ENCODE measurements at places on chromosomes 2 and 18.

DNA sequence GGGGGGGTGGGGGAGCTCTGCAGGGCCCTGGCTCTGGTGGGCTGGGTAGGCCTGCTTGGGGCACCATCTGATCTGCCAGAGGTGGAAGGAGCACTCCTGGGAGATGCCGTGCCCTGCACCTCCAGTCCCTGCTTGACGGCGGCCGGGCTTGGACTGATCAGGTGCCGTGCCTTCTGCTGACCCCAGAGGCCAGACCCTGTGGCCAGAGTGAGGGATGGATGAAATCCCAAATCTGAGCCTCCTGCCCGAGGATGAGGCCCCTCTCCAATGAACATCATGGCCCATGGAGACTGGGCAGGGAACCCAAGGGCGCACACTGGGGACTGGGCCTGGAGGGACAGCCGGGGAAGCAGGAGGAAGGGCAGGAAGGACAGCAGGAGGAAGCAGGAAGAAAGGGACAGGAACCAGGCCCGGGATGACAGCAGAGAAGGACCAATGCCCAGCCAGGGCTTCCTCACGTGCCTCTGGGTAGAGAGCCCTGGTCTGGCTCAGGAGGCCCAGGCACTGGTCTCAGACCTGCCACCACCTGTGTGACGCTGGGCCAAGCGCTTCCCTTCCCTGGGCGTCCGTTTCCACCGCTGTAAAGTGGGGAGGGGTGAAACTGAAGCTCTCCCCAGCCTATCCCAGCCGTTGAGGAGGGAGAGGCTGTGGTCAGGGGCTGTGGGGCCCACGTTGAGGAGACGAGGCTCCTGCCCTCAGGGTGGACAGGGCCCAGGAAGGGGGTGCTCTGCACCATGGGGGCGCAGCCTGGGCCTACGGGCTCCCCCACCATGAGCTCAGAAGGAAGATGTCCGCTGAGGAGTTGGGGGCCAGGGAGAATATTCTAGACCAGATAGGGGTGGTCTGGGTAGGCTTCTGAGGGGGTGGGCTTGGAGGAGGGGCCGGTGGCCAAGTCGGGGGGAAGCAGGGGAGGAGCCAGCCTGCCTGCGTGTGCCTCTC, 1.0 kb upstream of the GPR35 start:
- no peak for DNase-seq

- DNase-seq = no peak
Observed at GRCh38 chr2:6392354-6392753, 473.4 kb downstream of the CMPK2 start.

DNA sequence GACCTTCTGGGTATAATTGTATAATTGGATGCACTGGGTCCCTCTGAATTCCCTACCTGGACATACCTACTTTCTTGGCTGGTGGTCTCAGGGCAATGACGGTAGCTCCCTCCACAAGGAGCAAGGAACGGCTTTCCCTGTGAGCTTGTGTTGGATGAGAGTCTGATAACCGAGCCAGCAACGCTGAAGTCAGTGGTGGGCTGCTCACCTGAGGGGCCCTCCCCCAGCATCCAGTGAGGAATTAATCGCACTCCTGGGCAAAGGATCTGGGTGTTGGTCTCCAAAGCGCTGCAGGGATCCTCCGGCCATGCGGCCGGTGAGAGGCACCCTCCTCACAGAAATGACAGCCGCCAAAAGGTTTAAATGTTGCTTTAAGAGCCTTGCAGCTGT, 47.1 kb downstream of the LONRF2 start:
- DNase-seq = no peak

DNA sequence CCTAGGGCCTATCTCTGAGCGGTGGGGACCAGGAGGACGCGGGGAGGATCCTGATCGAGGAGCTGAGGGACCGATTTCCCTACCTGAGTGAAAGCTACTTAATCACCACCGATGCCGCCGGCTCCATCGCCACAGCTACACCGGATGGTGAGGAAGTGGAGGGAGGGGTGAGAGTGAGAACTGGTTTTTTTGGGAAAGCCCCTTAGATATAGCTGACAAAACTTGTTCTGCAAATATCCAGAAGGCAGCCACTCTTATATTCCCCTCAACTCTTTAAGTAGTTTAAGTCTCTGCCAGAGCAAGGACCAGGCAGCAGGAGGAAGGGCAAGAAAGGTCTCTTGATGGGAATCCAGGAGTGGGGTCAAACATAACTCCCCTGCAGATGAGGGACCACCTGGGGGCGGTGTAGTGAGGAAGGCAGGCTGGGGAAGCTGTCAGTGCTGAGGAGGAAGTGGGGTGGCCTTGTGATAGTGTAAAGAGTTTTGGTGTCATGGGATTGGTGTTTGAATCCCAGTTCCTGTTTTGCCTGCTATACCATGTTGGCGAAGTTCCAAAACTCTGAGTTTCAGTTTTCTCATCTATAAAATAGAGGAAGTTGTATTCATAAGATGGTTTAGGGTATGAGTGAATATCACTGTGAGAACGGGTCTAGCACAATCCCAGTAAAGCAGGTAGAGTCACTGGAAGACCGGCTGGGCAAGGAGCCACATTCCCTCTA, 3.4 kb downstream of the NAGK start:
- no peak for DNase-seq

GRCh38 chr2:26913999-26914658, 56.3 kb upstream of the MAPRE3 start:
- no peak for DNase-seq

DNA sequence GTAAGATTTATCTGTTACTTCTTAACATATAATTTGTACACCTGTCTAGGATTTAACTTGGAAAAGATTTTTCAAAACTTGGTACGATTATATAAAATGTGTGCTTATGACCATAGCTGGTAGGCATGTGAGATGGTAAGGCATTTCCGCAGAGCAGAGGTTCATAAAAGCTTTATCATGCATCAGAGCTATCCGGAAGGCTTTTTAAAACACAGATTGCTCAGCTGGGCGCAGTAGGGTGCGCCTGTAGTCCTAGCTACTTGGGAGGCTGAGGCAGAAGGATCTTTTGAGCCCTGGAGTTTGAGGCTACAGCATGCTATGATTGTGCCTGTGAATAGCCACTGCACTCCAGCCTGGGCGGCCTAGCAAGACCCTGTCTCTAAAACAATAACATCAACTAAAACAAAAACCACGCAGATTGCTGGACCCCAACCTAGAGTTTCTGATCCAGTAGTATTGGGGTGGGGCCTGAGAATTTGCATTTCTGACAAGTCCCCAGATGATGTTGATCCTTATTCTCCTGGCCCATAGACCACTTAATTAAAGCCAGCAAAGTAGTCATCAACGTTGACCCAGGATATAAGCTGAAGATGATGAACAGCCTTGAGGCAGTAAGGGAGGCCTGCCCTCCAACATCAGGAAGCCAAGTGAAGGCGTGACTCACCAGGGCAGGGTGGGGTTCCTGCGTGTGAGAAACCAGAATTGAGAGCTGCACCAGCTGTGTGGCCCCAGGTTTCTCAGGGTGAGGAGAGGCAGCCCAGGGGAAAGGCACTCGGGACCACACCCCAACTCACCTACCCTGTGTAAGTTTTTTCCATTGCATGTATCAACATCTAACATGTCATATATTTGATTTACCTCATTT, 21.6 kb upstream of the SLC20A1 start:
- DNase-seq = peak; percentile 96

GRCh38 chr18:24534271-24534670, 73.8 kb downstream of the HRH4 start:
- no peak for DNase-seq

GRCh38 chr2:52933878-52934277, 833.7 kb upstream of the CHAC2 start:
- peak; percentile 5 for DNase-seq

GRCh38 chr18:31929273-31929672, 13.7 kb downstream of the TRAPPC8 start:
- no peak for DNase-seq

DNA sequence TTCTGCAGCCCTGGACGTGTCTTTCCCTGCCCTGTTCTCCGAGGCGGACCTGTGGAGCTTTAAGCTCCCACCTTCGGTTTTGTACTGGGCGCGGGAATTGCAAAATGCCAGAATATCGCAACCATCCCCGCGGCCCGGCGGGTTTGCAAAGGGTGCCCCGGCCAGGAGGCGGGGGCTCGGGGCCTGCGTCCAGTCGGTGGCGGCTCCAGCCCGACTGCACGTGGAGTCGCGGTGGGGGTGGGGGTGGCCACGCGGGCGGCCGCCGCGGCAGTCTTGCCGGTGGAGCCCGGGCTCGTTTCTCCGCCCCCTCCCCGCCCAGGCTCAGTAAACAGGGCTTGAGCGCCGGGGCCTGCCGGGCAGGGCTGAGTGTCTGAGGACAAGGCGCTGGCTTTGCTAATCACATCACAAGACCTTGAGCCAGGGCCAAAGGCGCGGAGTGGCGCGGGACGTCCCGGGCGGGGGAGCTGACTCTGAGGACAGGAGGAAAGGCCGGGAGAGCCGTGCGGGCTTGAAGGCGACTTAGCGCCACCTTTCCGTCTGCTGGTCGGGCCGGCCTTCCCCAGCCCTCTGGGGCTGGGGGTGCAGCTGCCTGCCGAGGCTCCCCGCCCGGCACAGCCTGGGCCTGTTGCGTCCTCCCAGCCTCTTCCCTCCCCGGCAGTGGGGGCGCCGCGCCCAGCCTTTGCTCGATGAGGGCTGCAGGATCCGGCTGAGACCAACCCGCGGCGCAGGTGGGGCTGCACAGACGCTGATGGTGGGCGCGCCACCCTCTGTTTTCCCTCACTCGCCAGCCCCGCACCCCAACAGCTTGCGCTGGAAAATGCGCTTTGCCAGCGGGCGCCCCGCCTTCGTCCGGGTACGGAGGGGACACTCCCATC, 786 bp upstream of the ZFP36L2 start:
- peak; percentile 88 for DNase-seq

DNA sequence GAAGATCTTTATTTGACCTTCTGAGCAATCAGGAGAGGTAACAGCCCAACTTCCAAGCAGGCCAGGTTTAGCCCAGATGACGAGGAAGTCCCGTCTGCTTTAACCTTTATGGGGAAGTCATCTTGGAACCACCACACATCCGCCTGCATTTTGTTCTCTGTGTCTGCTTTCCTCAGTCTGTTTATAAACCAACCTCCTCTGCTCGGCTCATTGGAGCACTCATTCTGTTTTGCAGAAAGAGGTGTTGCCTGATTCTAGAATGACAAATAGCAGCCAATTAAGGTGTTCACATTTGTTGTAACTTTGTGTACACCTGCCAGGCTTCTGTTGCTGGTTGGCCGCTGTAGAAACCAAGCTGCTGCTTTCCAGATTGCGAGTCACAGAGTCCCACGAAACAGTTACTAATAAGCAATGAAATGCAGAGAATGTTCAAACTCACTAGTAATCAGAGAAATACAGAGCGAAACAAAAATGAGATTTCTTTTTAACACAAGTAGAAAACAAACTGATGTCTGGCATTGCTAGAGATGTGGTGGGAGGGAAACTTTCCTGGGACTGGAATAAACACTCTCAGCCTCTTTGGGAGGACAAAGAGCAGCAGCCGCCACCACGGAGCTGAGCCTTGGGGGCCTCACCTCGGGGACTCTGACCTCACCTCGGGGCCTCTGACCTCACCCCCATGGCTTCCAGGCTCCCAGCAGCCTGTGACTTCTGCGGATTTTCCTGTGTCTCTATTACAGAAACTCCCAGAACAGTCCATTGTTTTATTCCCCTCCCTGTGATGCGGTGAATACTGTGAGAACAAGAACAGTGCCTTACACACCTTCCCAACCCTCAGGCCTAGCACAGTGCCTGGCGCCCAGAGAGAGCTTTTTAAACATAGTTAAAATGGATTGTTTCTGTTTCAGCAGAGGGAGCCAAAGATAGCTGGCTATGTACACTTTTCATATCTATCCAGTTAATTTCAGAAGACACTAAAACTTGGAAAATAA, 64.0 kb downstream of the MBP start:
- peak; percentile 63 for DNase-seq
